ENCODE measurements at places on chromosomes 13 and 19. TPM values are rescaled to one million over a fixed set of nuclear protein-coding genes. Genes with fewer than 3 reads are reported as not detected.
A peak's percentile ranks its signal among the peaks of the same experiment; 100 is the strongest.

DNA sequence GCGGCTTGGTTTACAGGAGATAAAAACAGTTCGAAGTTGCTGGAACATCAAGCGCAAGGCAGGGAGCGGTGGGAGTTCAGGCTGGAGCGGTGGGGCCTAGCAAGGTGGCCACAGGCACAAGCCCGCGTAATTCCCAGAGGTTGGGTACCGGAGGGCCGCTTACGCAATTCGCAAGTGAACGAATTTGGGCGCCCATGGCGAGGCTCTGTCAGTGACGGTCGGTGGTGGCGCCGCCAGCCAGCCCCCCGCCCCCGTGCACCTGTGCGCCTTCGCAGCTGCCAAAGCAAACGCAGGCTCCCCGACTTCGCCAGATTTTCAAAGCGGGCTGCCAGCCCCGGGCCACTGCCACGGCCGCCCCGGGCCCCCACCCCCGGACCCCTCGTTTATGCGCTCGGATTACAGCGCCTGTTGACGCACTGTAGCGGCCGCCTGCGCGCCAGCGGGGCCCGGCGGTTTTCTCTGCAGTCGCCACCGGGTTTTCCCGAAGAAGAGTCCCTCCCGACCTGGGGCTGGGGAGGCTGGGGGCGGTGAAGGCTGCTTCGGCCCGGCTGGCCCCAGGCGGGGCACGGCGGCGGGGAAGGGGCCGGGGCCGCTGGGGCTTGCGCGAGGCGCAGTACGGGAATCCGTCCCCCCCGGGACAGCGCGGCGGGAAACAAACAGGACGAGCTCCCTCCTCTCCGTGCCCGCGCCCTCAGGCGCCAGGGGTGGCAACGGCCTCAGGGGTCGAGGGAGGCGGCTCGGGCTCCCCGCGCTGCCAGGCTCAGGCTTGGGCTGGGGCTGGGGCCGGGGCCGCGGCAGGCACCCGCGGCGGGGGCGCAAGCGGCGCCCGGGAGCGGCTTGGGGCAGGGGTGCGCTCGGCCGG lies 709 bp downstream of the N4BP2L1 start:
- DNase-seq = peak; percentile 25

DNA sequence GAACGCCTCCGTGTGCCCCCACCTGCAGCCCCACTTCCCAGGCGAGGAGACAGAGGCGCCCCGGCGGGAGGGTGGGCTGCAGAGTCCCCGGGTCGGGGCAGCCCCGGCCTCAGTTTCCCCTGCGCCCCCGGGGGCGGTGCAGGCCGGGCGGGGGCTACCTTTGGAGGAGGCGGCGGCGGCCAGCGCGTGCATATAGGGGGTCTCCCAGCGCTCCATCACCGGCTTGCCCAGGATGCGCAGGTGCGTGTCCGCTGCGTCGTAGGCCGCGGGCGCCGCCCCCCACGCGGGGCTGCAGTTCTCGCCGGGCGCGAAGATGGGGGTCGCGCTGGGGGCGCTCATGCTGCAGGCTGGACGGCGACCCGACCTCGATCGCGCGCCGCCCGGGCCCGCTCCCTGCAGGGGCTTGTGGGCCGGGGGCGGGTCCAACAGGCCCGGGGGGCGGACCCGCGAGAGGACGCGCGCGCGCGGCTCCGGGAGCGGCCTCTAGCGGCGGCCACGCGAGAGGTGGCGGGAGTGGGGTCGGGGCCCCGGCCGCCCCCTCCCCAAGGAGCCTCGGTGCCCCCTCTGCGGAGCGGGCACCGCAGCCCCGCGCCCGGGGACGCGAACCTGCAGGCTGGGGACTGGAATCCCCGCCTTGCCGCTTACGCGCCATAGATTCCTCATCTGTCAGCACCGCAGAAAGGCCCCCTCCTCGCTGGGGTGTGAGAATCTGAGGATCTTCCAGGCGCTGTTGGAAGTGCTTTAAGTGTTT lies at the start of gene GAMT:
Gene GAMT (minus strand): TSS at position 405 of the 751 bp plus-strand sequence. CDS start 66 bp downstream, at position 339.
- DNase-seq = peak; percentile 48

DNA sequence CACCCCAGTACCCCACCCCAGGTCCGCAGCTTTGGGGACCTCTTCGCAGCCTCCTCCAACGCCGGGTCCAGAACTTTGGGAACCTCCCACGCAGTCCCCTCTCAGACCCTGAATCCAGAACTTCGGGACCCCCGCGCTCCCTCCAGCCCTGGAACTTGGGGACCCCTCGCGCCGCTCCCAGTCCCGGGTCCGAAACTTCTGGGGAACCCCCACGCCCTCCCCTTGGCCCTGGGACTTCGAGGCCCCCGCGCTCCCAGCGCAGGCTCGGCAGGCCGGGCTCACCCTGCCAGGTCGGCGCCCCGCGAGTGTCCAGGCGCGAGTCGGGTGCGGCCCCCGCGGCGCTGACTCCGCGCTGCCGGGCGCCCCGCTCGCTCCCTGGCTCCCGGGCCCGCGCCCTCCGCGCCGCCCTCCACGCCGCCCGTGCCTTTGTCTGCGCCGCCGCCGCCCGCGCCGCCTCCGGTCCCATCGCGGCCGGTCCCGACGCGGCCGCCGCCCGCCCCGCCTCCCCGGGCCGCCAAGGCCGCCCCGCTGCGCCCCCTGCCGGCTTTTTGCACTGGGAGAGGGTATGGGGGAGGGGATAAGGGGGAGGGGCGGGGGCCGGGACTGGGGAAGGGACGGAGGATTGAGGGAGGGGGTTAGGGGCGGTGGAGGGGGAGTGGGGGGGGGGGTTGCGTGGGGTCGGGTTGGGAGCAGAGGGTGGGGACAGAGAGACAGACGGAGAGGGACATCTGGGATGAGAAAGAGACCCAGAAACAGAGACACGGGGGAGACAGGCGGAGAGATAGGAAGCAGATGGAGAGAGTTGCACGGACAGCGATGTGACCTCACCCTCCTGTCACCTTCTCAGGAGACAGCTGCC lies at the start of gene HOMER3:
Gene HOMER3 (minus strand): TSS at position 449 of the 859 bp plus-strand sequence. CDS start 2,235 bp downstream, outside the sequence.
- DNase-seq = peak; percentile 20

DNA sequence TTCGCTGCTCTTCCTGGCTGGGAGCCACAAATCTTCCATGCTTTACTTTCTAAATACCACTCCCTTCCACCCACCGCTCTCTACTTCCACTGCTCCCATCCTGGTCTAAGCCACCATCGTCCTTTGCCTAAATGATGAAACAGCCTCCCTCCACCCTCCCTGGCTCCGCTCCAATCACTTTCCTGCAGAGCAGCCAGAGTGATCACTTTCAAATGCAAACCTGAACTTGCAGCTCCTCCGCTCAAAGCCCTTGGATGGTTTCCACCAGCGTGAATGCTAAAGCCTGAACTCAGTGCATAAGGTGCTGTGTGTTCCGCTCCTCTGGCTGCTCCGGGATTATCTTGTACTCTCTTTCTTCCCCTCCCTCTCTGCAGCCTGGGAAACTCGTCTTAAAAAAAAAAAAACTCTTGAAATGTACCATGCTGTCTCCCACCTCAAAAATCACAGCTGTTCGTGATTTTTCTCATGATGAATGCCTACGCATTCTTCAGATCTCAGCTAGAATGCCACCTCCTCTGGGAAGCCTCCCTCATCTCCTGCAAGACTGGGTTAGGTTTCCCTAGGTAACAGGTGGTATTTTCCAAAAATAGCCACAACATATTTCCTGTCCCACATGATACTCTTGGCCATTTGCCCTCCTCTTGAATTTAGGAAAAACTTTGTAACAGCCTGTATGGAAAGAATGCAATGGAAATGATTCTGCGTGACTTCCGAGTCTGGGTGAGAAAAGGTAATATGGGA lies 3.7 kb upstream of the SIN3B start:
- peak; percentile 55 for DNase-seq

DNA sequence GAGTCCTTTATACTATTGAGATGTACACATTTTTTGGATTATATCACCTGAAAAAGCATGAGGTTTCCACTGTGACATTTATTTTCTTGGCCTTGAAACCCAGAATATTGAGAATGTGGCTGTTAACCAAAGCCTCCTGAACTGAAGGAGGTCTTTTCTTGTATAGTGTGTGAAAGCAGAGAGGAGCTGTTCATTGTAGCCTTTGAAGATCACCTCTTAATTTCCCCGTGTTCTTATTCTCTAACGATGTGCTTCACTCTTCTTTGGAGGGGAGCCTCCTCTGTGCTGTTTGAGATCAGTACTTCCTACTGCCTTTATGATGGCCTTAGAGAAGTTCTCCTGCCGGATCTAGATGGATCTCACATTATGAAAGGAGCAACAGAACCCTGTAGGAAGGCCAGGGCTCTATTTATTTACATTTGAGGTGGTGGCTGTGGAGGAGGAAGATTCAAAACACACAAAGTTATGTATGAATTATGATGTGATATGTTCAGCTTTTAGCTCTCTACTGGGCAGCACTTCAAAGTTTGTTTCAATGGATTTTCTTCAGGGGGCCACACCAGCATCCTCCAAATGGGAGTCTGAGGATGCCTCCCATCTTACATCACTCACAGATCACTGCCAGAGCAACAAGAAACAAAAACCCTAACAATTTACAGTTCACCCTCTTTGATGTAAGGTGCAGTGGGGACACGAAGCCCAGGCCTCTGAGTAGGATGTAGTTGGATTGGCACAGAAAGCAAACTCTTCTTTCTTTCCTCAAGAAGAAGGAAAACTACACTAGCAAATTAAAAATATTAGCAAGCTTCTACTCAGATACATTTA lies 322.3 kb downstream of the DLEU7 start:
- DNase-seq = no peak

DNA sequence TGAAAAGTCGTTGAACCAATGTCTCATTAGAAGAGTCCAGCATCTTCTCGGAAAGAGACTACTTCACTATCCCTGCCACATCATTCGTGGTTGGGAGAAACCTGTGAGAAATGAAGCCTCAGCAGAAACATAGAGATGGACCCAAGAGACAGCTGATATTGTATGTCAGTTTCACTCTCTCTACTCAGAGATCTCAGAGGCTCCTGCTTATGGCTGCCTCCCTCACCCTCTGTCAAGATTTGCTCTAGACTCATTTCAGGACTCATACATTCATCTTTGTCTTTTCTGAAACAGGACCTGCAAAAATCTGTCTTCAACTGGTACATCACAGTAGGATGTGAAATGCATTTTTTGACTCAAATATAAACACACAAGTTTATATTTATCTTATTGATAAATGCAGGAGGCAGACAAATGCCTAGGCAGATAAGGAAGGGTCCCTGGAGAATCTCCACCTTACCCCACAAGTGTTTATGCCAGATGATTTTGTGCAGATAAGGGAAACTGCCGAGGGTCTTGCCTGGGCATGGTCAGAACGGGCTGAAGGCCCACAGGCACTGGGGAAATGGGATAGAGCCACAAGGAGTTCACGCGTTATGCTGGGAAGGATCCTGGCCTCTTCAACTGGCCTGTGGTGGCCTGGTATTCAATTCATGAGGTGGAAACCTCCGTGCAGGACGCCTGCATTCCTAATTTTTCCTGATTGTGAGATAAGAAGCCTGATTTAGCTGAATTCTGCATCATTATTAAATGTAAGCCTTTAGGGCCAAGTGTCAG lies 1834.0 kb upstream of the PCDH20 start:
- no peak for DNase-seq

GRCh38 chr19:33496038-33496895 lies 25.3 kb downstream of the PEPD start:
- no peak for DNase-seq

GRCh38 chr19:53847555-53847954 lies 20.1 kb upstream of the MYADM start:
- no peak for DNase-seq

TTYH1 gene
- polyA plus RNA-seq = not detected

NLRP7 gene
- not detected for polyA plus RNA-seq

LILRB1 gene
- not detected for polyA plus RNA-seq

PCSK4 gene
- polyA plus RNA-seq = 1.7 TPM

INSL3 gene
- not detected for polyA plus RNA-seq

COL4A1 gene
- polyA plus RNA-seq = 379 TPM

Data from endothelial cell of umbilical vein (primary cell).